Esophagus squamous epithelium (tissue), 5 donors: ENCODE measurements at places on chromosomes 12 and 14.

DNA sequence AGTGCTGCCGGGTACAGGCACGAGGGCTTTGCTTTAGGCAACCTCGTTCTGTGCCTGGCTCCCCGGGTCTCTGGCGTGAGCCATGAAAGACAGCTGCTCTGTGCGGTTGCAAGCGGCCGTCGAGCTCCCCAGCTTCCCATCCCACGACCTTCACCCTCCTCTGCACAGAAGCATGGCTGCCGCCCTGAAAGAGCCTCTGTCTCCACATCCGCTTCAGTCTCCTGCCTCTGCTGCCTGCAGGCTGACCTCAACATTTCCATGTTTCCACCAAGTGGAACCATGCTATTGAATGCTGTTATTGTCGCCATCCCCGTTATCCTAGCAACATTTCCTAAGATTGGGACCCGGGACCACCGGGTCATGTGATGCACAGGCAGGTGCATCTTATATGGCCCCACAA lies 57.1 kb downstream of the KDM2B start:
- no peak for DNase-seq

DNA sequence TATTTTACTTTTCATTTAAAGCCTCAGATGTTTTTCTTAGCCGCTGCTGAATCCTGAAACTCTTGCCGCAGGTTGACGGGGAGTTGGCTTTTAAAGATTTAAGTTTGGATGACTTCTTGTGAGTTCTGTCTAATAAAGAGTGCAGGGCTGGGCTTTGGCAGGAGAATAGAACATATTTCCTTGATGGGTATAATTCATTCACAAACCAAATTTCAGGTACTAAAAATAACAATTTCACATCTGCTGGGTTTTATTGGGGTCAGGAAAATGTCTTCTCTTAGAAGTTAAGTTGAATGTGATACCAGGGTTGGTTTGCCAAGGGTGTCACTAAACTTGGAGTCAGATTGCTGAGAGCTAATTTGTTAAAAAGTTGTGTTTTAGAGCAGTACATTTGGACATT lies 9.7 kb downstream of the SP1 start:
- DNase-seq: no peak

GRCh38 chr14:56709201-56709600 lies 101.1 kb downstream of the OTX2 start:
- DNase-seq: no peak

- no peak for DNase-seq
These were observed 100.3 kb downstream of the LIN7A start for GRCh38 chr12:80837342-80837978.

DNA sequence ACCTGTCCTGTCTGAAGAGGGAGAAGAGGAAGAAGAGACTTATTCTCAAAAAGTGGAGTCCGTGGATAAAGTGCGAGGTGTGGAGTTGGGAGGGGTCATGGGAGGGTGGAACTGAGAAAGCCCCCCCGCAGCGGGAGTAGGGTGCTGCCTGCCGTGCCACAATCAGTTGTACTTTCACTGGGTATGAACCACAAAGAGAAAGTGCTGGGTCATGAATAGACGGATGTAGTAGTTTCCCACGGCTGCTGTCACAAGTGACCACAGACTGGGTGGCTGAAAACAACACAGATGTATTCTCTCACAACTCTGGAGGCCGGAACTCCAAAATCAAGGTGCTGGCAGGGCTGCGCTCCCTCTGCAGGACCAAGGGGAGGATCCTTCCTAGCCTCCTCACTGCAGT lies 5.5 kb downstream of the DNAH10 start:
- no peak for DNase-seq

DNA sequence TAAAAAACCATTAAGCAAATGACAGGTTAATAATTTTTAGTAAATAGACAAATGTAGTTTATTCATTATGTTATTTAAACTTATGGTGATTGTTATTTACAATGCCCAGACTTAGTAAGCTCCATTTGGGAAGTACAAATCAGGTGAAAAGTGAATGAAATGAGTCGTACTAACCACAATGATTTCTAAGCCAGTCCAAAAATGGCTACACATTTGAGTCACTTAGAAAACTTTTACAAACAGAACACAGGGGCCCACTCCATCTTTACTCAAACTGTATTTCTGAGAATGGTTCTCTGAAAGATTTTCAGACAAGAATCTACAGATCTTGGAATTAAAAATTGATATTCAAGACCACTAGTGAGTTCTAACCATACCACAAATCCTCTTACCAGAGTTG lies 653.3 kb upstream of the MIS18BP1 start:
- DNase-seq: no peak

- DNase-seq: no peak
These were observed 273.6 kb downstream of the SUDS3 start for GRCh38 chr12:118649765-118650585.

GRCh38 chr14:64910847-64911495 lies 3.3 kb upstream of the CHURC1 start:
- no peak for DNase-seq

DNA sequence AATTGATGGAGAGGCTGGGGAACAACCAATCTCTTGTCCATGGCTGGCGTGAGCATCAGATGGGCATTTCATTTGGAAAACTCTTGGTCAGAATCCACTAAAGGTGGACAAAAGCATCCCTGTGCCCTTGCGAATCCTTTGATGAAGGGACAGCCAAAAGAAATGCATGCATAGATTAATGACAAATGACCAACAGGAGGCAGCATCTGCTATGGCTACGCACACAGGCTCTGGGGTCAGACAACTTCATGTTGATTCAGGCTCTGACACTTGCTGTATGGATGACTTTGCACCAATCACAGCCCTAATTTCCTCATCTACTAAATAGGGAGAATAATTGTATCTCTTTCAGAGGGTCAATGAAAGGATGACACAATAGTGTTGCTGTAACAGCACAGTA lies 117.5 kb downstream of the ASCL4 start:
- DNase-seq: no peak

- no peak for DNase-seq
These were observed 437.7 kb upstream of the FAR2 start for GRCh38 chr12:28711421-28711820.

DNA sequence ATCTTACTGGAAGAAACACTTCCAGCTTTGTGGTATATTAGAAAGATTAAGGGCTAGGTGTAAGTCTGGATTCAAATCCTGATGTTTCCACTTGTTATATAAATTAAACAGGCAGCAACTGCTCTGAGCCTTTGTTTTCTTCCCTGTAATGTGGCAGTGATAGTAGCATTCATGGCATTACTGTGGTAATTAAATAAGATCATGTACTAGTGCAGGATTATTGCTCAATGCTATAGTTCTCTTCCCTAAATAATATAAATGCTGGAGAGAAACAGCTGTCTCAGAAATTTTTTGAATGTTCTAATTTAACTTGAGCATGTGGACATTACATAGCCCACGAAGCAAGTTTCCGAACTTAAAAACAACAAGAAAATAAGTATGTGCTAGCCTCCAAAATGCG lies 5.4 kb downstream of the TMEM117 start:
- no peak for DNase-seq

GRCh38 chr12:101592921-101593320 lies 1.9 kb upstream of the MYBPC1 start:
- no peak for DNase-seq

DNA sequence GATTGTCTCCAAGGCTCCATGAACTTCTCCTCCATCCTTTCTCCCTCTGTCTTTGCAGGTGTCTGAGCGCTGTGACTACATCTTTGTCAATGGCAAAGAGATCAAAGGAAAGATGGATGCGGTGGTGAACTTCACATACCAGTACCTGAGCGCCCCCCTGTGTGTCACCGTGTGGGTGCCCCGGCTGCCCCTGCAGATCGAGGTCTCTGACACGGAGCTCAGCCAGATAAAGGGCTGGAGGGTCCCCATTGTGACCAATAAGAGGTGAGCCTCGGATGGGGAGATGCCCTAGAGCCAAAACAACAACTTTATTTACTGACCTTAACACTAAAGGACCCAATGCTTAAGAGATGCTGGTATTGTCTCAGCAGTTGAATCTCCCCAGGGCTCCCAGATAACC lies 130.0 kb downstream of the SLC15A4 start:
- no peak for DNase-seq

DNA sequence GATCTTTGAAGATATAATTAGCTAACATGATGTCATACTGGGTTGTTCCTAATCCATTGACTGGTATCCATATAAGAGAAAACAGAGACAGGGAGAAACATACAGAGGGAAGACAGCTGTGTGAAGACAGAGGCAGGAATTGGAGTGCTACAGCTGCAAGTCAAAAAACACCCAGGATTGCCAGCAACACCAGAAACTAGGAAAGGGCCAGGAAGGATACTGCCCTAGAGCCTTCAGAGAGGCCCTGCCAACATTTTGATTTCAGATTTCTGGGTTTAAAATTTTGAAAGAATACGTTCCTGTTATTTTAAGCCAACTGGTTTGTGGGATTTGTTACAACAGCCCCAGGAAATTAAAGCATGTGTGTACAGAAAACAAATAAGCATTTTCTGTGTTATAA lies 473.7 kb upstream of the FLRT2 start:
- DNase-seq: no peak

- no peak for DNase-seq
These were observed 7.4 kb downstream of the CIT start for GRCh38 chr12:119869720-119870119.

- DNase-seq: no peak
These were observed 23.3 kb downstream of the OR10G3 start for GRCh38 chr14:21556378-21557083.

GRCh38 chr12:19199332-19199731 lies 69.8 kb downstream of the PLEKHA5 start:
- DNase-seq: no peak

- DNase-seq: no peak
These were observed 35.9 kb downstream of the TESC start for GRCh38 chr12:117063162-117063911.

DNA sequence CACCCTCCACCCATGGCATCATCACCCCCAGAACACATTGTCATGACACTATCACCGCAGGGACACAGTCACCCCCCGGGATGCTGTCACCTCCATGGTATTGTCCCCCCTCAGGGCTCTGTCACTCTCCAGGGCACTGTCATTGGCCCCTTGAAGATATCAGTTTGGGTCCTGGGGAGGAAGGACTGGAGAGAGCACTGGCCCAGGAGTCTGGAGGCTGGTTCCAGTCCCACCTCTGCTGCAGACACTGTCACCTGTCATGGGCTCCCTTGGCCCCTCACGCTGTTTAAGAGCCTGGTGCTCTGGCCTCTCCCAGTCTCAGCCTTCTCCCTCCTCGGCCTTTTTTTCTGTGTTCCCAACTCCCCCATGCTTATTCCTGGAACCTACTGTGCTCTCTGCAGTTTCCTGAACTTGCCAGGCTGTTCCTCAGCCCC lies 31.9 kb downstream of the SERPINA3 start:
- no peak for DNase-seq

DNA sequence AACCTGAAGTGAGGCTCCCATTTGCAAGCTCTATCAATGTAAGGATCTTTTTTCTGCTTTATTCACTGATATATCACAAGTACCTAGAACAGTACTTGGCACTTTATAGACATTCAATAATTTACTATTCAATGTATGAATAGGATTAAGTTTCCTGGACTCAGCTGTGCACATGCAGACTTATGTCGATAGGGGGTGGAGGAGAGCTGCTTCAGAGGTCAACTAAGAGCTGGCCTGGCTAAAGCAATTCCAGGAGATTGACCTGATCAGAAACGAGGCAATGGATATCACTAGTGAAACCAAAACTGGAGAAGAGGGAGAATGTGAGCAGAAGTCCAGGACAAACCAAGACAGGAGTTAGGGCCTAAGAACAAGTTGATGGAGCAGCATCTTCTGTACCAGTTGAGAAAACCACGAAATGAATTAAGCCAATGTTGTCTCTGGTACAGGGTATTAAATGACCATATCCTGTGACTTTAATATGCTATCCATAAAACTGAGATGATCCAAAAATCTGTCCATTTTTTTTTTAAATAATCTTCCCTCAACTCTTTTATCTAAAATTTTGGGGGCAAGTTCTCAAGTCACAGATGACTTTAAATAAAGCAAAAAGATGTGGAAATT lies 169.2 kb downstream of the PIK3C2G start:
- no peak for DNase-seq

GRCh38 chr12:72268386-72268785 lies 3.8 kb upstream of the TRHDE start:
- no peak for DNase-seq

DNA sequence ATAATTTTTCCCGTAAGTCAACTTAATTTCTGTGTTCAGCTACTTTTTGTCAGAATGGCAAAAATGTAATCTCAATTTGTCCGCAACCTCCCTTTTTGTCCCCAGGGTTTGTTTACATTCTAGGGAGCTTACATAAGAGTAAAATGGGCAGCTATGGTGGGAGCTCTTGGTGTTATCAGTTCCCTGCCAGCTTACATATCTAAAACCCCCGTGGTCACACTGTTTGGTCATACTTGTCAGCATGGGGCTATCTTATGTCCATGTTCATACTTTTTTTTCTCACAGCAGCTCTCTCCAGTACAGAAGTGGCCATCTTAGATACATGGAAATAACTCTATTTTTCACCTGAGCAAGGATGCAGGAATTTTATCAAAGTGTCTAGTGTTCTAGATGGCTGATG lies 16.7 kb downstream of the SLCO1C1 start:
- DNase-seq: no peak

- no peak for DNase-seq
These were observed 72.7 kb downstream of the TPH2 start for GRCh38 chr12:72011374-72011773.

DNA sequence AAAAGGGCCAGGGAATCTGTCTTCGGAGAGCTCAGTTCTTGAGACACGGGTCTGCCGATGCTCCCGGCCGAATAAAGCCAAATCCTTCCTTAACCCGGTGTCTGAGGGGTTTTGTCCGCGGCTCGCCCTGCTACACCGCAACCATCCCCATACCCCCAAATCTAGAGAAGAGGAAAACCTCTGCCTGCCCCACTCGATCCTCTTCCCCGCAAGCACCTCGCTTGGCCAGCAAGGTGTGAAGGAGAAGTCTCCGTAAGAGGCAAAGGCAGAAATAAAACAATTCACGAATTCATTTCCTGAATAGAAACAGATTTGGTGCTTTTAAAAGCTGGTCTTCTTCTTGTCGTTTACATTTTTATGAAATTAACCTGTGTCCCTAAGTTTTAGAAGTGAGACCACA lies 67.3 kb upstream of the GALNT9 start:
- no peak for DNase-seq

DNA sequence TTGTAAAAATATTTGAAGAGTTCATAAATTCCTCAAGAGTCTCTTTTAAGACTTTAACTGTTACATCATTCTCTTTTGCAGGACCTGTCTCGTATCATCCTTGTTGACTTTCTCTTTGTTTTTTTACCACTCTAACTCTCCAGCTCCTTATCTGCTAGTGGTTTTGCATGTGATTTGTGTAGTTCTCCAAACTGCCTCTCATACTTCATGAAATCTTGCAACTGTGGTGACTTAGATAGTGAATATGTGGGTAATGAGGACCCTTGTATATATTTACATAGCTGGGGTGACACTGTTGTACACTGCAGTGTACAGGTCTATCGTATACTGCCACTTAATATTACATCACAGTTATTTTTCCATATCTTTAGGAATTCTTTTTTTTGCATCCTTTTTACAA lies 40.2 kb upstream of the EMP1 start:
- no peak for DNase-seq
